ENCODE measurements at places on chromosomes 13 and 19.

DNA sequence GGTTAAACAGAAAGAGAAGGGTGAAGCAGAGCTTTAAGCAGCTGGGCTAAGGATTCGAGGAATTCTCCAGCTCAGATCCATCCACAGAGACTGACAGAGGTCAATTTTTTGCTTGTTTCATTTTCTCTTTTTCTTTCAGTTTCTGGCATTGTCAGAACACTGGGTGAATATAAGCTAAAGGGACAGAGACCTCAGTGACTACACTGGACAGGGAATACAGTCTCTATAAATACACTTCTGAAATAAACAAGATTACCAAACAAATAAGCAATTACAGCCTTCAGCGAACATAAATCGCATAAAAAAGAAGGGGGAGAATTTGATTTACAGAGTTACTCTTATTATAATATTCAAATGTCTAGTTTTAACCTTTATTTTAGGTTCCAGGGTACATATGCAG, 3.7 kb upstream of the ZNF441 start:
- no peak for DNase-seq

GRCh38 chr19:1253514-1254080, 5.2 kb downstream of the MIDN start:
- no peak for DNase-seq

GRCh38 chr13:73739394-73739793, 394.8 kb downstream of the KLF12 start:
- no peak for DNase-seq

GRCh38 chr13:23467932-23468278, 34.4 kb upstream of the SACS start:
- DNase-seq, result no peak

DNA sequence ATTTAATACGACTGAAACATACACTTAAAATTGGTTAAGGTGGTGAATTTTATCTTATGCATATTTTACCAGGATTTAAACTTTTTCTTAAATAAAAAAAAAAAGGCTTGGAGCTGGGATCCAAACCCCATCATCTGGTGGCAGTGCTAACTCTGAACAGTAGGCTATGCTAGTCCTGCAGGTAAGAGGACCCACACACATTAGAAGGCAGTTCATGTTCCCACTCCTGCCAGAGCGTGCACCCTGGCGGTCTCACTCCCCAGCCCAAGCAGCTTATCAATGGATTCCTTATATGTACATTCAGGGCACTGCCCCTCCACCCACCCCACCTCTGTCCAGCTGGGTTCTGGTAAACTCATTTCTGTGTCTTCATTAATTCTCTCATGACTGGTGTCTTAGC, 31.3 kb upstream of the CEBPA start:
- DNase-seq, result no peak

- no peak for DNase-seq
These were observed 294.9 kb downstream of the NDFIP2 start for GRCh38 chr13:79775830-79776229.

GRCh38 chr13:61857198-61857597, 441.5 kb upstream of the PCDH20 start:
- no peak for DNase-seq

DNA sequence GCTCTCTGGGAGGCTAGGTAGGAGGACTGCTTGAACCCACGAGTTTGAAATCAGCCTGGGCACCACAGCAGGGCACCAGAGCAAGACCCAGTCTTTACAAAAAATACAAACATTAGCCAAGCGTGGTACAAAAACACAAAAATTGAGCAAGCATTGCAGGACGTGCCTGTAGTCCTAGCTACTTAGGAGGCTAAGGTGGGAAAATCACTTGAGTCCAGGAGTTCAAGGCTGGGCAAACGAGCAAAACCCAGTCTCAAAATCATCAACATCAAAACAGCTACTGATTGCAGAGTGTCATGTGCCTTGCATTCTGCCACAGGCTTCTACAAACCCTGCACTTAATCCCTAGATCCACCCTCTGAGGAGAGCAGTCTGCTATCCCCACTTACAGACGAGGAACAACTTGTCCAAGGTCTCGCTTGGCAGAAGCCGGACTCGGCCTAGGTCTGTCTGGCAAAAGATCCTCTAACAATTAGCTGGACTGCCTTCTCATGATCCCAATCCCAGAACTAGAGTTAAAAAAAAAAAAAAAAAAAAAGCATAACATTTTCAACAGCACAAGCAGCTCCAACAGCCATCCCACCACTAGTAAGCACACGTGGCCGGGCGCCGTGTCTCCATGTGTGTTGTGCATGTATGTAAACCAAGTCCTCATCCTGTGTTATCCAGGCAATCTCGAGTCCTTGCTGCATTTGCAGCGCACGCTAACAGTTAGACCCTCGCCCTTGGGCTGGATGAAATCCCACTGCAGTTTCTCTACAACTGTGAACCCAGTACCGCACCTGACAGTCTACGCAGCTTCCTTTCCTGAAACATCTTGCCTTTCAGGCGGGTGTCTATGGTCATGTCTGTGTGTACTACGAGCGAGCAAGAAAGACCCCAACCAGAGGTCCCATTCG, 2.0 kb downstream of the PPP6R1 start:
- DNase-seq, result no peak

GRCh38 chr19:47124937-47125668, 5.5 kb upstream of the SAE1 start:
- no peak for DNase-seq

DNA sequence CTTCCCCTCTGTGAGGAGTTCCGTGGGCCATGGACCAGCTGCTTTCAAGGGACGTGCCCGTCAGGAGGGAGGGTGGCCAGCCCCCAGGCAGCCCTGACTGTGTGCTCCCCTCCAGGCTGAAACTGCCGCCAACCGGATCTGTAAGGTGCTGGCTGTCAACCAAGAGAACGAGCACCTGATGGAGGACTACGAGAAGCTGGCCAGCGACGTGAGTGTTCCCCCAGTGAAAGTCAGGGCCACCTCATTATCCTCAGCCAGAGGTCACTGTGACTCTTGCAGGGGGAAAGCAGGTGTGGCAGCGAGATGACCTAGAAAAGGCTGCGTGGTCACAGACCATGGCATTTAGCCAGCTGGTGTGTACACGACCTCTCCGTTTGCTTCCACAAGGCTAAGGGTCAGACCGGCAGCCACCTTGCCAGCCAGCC, 29.9 kb downstream of the CAPN12 start:
- DNase-seq, result no peak

- no peak for DNase-seq
These were observed 131.8 kb downstream of the IRS2 start for GRCh38 chr13:109654341-109655205.

DNA sequence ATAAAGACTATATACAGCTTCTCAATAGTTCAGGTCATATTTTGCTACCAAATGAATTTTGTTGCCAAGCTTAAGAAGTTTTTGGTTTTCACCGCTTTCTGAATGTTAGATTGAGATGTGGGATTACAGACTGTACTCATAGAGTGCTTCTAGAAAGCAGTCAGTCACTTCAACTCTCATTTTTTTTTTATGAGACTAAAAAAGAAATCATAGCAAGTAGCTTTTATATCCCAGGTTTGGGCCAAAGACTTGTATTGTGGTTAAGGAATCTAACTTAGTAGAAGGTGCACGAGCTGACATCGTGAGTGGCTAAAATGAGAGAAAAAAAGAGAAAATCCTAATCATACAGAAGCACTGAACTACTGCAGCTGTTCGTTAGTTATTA, 2.2 kb upstream of the USPL1 start:
- no peak for DNase-seq

DNA sequence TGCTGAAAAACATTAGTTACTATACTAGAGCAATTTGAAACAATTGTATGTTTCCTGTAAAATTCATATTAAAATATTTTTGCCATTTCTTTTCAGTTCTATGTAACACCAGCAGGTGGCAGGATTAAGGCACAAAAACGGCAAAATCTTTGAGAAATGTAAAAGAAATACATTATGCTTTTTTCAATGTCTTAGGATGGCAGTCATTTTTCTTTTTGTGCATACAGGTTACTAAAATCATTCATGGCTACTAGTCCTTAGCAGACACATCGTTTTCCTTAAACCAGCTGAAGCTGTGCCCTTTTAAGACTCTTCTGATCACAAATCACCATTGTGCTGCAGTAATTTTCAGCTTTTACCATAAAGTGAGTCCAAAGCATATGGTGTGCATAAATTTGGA, 800.7 kb upstream of the SLITRK5 start:
- no peak for DNase-seq

DNA sequence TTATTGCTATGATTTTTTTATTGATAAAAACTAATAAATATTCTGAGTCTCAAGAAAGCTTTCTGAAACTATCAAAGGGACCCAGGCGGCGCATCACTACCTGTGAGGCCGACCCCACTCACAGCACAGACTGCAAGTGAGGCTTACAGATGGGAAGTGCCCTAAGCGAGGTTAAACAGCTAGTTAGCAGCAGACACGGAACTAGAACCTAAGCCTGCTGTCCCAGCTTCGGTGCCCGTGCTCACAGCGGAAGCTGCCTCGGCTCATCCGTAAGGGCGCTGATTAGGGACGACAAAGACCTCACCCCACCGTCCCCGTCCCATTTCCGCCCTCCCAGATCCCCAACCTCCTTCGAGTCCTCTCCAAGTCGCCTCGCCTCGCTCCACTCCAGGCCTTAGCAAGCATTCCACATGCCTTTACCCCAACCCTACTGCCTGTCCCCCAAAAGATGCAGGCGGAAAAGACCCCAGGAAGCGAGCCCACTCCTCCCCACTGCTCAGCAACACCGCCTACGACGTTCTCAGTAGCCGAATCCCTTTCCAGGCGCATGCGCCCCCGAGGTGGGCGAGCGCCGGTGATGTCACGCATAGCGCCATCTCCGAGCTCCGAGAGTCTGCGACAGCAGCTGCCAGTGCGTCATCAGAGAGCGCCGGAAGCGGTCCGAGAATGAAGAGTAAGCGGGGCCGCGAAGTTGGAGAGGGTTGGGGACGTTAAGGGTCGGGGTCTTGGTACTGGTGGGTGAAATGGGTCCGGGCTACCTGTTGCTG, at the start of gene POP4:
Gene POP4 (plus strand): TSS at position 631 of the 767 bp plus-strand sequence. CDS start 36 bp downstream, at position 667.
- DNase-seq, result peak; percentile 97

DNA sequence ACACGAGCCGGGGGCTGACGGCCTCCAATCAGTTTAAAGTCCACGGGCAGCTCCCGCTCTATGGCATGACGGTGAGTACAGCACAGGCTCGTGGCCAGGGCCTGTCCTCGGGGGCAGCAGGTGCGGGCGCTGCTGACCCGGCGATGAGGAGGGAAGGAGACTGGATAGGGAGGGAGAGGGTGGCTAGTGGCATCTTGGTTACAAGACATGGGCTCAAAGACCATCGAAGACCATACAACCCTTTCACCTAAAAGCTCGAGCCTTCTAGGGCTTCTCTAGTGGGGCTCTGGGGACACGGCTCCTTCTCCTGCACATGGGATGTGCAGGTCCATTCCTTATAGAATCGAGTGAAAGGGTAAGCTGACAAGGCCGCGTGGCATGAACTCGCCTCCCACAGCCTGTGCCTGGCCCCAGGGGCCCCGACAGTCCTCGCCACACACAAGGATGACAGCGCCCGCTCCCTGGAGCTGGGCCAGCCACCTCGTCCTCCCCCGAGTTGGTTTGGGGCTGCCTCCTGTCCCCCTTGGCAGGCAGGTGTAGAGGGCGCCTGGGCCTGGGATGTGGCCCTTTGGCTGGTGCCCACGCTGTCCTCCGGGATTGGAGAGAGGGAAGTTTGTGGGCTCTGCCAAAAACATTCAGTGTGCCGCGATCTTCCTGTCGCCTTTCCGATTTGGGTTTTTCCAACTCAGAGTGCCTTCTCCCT, 137.6 kb downstream of the STK24 start:
- DNase-seq, result no peak

- no peak for DNase-seq
These were observed 7.0 kb downstream of the CRYL1 start for GRCh38 chr13:20518660-20519100.

GRCh38 chr13:44017756-44018309, 138.1 kb downstream of the LACC1 start:
- no peak for DNase-seq

GRCh38 chr19:3257071-3257470, 32.6 kb downstream of the CELF5 start:
- no peak for DNase-seq

DNA sequence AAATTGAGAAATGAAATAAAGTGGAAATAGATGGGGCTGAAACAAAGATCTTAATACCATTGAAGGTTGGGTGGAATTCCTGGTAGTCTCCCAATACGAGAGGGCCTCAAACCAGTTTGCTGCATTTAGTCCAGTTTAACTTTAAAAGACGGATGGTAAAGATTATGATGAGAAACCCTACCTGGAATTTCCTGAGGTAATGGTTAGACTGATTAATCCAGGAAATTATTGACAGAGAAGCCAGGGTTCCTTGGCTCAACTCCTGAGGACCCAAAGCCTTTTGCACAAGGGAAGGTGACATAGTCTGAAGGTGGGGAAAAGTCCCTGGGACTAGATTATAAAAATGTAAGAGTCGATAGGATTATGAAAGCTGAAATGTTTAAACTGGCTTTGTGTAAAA, 133.2 kb upstream of the SLITRK5 start:
- no peak for DNase-seq

GRCh38 chr19:5974721-5975387, 3.1 kb downstream of the RANBP3 start:
- DNase-seq, result no peak

- DNase-seq, result no peak
These were observed 18.0 kb downstream of the CLASRP start for GRCh38 chr19:45056831-45057230.

GRCh38 chr13:111216166-111216960, 101.3 kb downstream of the ARHGEF7 start:
- no peak for DNase-seq

DNA sequence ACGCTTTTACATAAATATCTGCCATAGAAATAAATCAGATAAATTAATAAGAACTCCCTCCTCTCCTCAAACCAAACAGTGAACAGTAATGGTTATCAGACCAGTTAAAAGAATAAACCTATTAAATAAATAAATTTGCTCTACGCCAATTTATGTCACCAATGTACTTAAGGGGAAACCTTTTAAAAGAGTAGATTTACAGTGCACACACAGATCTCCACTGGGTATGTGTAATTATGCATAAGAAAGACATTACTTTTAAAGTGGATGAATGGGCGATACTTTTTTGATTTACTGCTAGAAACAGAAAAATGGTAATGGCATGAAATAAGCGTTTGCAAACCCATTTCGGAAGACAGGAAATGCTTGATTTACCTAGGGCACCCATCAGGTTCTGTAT, 34.9 kb upstream of the C19orf12 start:
- DNase-seq, result no peak

- no peak for DNase-seq
These were observed 518 bp upstream of the PLPP2 start for GRCh38 chr19:291561-292280.

GRCh38 chr19:16257509-16258002, 59.8 kb downstream of the AP1M1 start:
- DNase-seq, result no peak

GRCh38 chr13:40163066-40164000, 503.1 kb downstream of the FOXO1 start:
- no peak for DNase-seq

All from stimulated activated CD8-positive, alpha-beta memory T cell treated with anti-CD3 and anti-CD28 coated beads, Interleukin-7, amount 100 ng/mL, for 1 hour (primary cell).